Trophoblast cell (in vitro differentiated cells and primary cell): ENCODE measurements at places on chromosomes 2 and 18.
A peak's percentile ranks its signal among the peaks of the same experiment; 100 is the strongest.

DNA sequence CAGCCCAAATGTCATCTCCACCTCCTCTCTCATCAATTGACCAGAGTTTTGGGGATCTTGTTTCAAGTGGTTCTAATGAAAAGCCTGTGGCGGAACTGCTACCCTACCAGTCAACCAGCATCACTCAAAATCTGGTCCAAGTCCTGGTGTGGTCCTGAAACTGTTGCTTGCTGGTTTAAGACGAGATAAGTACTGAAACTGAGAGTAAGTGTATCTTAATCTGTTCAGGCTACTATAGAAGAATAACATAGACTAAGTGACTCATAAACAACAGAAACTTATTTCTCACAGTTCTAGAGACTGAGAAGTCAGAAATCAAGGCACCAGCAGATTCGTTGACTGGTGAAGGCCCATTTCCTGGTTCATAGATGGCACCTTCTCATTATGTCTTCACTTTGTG, 879 bp upstream of the GALNT5 start:
- DNase-seq = no peak

DNA sequence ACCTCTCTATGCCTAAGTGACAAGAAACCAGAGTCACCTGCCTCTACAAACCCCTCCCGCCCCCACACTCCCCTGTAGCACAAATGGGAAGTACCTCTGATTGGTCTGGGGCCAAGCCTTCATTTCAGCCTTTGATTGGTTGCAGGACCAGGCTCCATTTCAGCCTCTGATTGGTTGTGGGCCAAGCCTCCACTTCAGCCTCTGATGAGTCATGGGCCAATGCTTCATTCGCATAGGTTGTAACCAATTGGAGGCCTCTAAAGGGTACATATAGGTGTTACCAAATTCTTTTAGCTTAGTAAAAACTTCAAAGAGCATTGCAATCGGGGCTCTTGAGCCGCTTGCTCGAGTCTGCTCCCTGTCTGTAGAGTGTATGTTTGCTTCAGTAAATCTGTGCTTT, 25.0 kb downstream of the CCDC102B start:
- no peak for DNase-seq

GRCh38 chr2:186611526-186611925, 21.7 kb downstream of the ITGAV start:
- DNase-seq = peak; percentile 29

DNA sequence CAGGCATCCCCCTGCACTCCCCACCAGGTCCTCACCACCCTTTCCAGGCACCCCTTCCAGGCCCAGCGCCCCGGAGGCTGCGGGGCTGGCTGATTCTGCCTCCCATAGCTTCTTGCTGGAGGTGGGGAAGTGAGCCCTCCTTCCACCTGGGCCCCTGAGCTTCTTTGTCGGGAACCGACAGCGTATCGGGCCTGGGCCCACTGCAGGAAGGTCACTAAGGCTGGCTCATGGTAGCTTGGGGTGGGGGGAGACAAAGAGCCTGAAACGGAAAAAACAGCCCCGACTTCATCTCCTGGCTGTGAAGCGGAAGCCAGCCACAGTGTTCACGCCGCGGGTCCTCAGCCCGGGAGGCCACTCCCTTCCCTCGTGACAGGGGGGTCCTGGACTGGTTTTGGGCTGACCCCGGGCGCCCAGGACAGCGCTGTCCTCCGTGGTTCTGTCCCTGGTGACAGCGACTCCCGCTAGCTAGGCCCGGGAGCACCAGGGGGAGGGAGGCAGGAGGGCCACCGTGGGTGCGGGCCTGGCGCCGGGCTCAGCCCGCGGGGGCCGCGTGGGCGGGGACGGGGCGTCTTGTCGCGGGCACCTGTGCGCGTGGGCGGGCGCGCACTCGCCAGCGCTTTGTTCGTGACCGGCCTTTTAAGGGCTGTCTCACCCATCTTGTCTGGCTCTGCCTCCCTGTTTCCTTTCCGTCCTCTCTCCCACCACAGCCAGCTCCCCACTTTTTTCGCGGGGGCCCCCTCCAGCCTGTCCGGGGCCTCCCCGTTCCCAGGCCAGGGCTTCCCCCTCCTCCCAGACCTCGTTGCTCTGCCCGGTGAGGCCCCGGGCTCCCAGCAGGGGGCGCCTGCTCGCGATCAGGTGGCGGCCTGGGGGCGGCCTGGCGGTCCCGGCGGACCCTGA, 64.9 kb downstream of the DNMT3A start:
- DNase-seq = no peak

DNA sequence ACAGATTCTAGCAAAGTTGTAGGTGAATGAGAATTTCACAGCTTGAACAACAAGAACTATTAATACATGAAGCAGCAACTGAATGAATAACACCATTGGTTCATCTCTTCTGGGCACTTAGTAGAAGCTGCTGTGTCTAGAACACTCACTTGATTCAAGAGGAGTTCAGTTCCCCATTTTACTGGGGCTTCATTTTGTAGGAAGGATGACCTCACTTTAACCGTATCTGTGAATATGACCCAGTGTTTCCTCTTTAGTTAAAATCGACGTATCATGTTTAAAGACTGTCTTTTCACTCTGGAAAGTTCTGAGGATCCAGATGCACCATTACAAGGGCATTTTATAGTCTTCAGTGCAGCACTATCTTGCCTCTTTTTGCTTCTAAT, 47.8 kb downstream of the LRRTM1 start:
- DNase-seq = no peak

DNA sequence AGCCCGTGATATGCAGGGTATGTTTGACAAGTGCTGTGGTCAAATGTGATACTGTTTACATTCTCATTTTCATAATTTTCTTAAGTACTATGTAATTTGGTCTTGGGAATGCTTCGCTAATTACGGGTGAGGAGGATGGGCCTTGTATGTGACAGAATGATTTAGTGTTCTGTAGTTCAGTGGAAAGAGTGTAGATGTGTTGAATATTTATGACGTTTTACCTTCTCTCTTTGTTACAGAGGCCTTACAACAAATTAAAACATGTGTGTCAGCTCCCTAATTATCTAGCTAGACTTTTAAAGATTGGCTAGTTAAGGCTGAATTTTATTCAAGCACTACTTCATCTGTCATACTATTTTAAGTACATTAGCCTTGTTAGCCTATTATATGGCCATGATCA, 10.6 kb upstream of the CHRNA1 start:
- no peak for DNase-seq

DNA sequence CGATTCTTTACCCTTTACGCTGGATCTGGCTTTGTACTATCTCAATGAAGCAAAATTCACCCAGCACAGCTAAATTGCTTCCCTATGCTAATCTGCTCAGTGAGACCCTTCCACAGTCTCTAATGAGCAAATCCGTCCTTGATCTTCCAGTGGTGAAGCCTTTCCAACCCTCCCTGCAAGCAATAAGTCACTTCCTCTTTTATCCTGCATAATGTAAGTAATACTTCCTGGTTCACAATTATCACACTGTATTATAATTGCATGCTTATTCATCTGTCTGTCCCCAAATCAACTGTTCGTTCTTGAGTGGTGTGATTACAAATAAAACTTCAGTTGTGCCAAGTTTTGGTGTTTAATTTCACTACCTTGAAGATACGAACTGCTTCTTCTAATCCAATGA, 404.0 kb downstream of the ADCYAP1 start:
- DNase-seq = no peak

- DNase-seq = no peak
Observed at GRCh38 chr2:200665626-200666453, 80.0 kb downstream of the AOX1 start.

DNA sequence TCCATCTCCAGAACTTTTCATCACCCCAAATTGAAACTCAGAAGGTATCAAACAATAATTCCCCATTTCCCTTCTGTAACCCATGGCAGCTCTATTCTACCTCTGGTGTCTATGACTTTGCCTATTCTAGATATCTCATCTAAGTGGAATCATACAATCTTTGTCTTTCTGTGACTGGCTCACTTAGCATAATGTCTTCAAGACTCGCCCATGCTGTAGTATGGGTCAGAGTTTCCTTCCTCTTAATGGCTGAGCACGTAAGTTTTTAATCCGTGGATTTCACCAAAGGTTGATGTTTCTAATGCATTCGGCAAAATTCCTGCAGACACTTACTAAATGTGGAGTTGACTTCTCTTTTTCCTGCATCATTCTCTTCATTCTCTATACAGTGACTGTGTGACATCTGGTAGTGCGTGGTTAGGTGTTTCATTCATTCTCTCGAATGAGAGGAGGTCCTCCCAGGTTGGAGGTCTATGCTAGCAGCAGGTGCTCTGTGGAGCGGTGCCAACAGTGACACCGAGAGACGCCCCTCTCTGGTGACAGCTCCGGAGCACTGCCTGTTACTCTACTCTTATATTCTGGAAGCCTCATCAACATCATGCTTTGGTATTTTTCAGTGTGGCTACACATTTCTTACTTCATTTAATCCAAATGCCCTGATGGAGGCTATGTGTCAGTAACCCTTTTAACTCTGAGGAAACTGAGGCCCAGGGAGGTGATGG, 50.1 kb downstream of the ATOH8 start:
- DNase-seq = no peak

GRCh38 chr18:76493213-76494161, 1.6 kb downstream of the ZNF516 start:
- peak; percentile 14 for DNase-seq

- no peak for DNase-seq
Observed at GRCh38 chr2:160271171-160272086, 71.4 kb upstream of the ITGB6 start.

DNA sequence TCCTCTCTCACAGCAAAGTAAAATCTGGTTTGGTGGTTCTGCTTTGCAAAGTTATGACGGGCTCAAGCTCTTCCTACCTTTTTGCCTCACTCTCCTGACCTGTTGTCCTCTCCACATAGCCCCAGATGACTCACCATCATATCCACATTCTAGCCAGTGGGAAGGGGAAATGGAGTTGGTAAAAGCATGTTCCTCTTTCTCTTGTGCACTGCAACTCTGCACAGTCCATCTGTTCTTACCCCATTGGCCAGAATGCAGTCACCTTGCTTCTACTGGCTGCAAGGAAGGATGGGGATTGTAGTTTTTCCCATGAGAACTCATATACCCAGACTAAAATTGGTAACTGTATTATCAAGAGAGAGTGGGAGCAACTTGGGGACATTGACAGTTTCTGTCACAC, 50.4 kb upstream of the SMIM21 start:
- no peak for DNase-seq

DNA sequence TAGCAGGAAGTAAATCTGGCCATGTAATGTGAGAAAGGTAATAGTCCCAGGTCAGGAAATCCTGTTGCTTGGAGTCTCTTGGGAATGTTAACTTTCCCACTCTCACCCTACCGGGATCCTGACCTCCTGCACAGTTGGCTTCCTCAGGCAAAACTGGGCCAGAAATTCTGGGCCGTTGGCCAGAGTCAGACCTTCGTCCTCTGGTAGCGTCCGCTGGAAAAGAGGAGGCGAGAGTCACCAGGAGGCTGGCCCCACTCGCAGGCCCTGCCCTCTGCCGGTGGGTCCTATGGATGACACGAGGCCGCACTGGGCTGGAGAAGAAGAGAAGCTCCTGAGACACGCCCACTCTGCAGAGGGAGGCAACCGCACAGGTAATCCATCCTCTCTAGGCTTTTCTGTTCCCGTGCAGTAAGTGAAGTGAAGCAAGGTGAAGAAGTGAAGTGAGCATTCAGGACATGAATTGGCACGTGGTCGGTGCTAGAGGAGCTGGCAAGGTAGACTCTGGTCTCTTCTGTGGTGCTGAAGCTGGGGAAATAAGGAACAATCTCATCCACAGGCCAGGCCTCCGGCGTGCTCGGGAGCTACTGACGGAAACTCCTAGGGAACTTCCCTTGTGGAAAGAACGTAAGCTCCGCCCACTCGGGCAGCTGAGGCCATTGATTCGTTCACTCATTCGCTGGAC, 182.7 kb upstream of the GLI2 start:
- DNase-seq = peak; percentile 80

DNA sequence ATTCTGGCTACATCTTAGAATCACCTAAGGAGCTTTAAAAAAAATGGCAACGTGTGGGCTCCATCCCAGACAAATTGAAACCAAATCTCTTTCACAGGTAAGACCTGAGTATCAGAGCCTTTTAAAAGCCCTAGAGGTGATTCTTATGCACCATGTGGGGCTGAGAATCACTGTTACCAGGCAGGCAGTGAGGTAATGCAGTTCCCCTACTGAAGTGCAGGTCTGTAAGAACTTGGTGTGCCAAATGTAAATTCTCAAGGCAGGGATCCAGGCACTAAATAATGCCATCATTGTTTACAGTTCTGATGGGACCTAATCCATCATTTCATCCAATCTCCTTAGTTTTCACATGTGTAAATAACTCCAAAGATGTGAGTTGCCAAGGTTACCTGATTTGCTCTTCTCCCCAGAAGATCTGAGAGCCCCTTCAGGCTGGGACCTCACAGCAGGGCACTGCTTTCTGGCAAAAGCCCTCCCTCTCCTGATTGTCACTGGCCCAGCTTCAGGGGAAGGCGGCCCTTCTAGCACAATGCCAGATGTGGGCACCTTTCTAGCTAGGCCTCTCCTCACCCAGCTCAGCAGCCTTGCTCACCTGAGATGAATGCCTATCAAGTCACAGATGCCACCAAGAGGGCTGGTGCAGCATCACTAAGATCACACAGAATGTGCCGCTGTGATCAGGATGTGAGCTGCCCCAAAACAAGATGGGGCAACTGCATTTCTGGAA, 73.6 kb upstream of the RGPD5 start:
- DNase-seq = no peak
